Stimulated activated CD4-positive, alpha-beta T cell treated with anti-CD3 and anti-CD28 coated beads, Interleukin-1b, Interleukin-23, amount 100 ng/mL, for 4 hours (primary cell): ENCODE measurements at places on chromosomes 12 and 14.

GRCh38 chr12:113702836-113703235, 231.2 kb upstream of the LHX5 start:
- no peak for DNase-seq

- no peak for DNase-seq
Observed at GRCh38 chr12:130498589-130499385, 161.1 kb downstream of the PIWIL1 start.

- DNase-seq: no peak
Observed at GRCh38 chr14:90831821-90832220, 15.6 kb upstream of the TTC7B start.

DNA sequence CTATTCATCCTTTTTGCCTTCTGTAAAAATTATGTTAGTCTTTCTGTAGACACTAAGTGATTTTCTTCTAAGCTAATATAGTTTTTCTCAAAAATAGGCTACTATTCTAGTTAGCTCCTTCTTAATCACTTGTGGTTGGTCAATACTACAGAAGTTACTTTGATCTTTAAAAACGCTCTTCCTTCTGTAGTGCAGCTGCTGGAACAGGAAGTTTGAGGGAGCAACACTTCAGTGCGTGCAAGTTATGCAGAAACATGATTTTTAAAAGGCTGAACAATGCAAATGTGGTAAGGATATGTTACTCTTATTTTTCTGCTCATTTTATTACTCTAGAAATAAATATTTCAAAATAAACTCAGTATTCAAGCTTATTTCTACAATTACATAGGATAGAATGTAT, 11.1 kb upstream of the RERGL start:
- DNase-seq: no peak

GRCh38 chr14:103255555-103255954, 78.5 kb upstream of the EIF5 start:
- DNase-seq: no peak
